ENCODE measurements at places on chromosomes 5 and 9. TPM values are rescaled to one million over a fixed set of nuclear protein-coding genes. Genes with fewer than 3 reads are reported as not detected.

DNA sequence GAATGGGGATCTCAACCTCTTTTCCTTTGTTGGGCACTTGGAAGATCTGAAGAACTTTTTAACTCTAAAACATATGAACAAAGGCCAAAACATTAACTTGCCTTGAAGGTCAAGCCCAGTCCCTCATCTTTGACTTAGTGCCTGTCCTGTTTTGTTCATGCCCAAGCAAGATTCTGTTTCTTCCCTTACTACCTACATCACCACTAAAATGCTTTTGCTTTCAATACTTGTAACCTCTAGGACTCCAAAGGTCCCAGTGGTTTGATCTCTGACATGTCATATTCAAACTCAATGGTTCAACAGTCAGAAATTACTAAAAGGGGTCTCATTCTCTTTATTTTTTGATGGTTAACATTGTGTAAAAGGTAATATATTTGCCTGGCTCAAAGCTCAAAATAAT is 24.0 kb downstream of the GLRX start:
- DNase-seq: no peak
- no peak overlapping the region for H3K4me3 ChIP-seq
- H3K36me3 ChIP-seq: no peaks in the 10 kb centered on the region
- H3K4me1 ChIP-seq: peaks cover 7% of the 10 kb centered on the region

DNA sequence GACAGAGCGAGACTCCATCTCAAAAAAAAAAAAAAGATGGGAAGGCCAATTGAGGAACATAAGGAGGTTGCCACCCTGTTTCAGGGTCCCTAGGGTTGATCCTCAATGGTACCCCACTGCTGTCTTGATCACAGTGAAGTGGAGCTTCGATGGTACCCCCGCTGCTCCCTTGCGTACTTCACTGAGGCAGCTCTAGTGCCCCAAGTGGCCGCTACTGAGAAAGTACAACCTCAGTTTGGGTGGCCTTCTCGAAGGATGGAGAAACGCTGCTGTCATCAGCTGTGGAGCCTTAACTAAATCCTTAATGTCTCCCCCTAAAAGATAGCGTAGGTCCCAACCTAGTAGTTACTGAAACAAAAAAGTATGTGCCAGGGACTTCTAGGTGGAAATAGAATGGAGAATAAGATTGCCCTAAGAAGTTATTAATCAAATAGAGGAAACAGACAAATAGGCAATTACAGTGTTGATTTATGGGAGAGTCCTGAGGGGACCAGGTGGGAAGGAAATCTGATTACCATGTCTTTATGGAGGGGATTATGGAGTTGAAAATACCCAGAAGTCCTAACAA is 6.3 kb downstream of the TESK1 start:
- H3K27ac ChIP-seq: no peak overlapping the region
- H3K4me3 ChIP-seq: no peak overlapping the region
- H3K36me3 ChIP-seq: peaks cover 28% of the 10 kb centered on the region

GRCh38 chr9:91298311-91298710 is 63.4 kb downstream of the AUH start:
- H3K27ac ChIP-seq: peak overlapping the region; percentile 71
- DNase-seq: peak; percentile 68
- peaks cover 24% of the 10 kb centered on the region for H3K36me3 ChIP-seq
- no peaks in the 10 kb centered on the region for H3K27me3 ChIP-seq
- H3K4me3 ChIP-seq: no peak overlapping the region

GRCh38 chr5:13624283-13625074 is 320.0 kb downstream of the DNAH5 start:
- H3K4me3 ChIP-seq: no peak overlapping the region
- H3K36me3 ChIP-seq: no peaks in the 10 kb centered on the region
- DNase-seq: no peak
- no peaks in the 10 kb centered on the region for H3K27me3 ChIP-seq
- no peaks in the 10 kb centered on the region for H3K4me1 ChIP-seq
- H3K27ac ChIP-seq: no peak overlapping the region

DNA sequence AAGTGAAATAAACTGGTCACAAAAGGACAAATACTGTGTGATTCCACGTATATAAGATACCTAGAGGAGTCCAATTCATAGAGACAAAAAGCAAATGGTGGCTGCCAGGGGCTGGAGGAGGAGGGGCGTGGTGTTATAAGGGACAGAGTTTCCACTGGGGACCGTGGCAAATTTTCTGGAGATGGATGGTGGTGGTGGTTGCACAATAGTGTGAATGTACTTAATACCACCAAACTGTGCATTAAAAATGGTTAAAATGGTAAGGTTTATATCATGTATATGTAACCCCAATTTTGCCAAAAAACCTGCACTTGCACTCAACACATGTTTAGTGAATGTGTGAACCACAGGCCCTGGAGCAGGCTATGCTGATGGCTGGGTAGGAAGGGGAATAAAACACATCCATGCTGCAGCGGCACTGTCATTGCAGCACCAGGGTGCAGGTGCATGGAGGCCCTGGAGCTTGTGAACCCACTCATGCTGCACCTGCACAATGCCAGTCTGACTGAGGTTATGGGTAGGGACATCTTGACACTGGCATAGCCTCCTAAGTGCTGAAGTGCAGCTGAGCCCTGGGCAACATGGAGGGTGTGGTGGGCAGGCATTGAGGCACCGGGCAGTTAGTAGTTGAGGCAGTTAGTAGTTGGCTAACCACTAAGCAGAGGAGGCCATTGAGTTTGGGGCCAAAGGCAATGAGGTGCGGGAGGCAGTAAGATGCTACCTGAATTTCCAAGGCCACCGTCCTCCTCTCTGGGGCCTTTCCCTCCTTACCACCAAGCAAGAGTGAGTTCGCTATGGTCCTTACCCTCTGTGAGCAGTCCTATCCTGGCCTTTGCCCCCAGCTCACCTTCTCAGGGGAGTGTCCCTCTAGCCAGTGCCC is 3.5 kb upstream of the PHF2 start:
- DNase-seq: no peak
- H3K27me3 ChIP-seq: no peaks in the 10 kb centered on the region
- H3K4me3 ChIP-seq: no peak overlapping the region
- H3K4me1 ChIP-seq: peaks cover 41% of the 10 kb centered on the region
- H3K27ac ChIP-seq: no peak overlapping the region

- no peak for DNase-seq
- no peaks in the 10 kb centered on the region for H3K36me3 ChIP-seq
- H3K4me3 ChIP-seq: no peak overlapping the region
Measured at GRCh38 chr5:32501071-32502002, 56.8 kb upstream of the ZFR start.

DNA sequence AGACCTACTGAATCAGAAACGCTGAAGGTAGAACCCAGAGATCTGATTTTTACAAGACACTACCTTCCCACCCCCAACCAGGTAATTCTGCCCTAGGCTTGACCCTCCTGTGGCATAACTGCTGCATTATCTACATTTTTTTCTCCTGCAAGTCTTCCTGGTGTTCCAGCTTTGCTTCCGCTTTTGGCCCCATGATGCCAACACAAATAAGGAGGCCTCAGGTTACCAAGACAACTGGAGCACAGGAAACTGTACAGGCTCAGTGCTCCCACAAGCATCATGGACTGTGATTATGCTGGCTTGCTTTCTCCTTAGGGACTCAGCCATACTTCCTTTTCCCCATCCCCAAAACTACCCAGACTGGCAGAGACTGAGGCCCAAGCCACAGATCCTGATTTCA is 6.6 kb upstream of the MSMP start:
- peaks cover 31% of the 10 kb centered on the region for H3K4me1 ChIP-seq
- DNase-seq: no peak
- H3K27me3 ChIP-seq: no peaks in the 10 kb centered on the region
- H3K36me3 ChIP-seq: no peaks in the 10 kb centered on the region

GRCh38 chr5:77937015-77937908 is 161.1 kb upstream of the TBCA start:
- H3K4me3 ChIP-seq: no peak overlapping the region
- peaks cover 32% of the 10 kb centered on the region for H3K4me1 ChIP-seq
- no peaks in the 10 kb centered on the region for H3K27me3 ChIP-seq
- H3K27ac ChIP-seq: peak overlapping the region; percentile 75
- no peaks in the 10 kb centered on the region for H3K36me3 ChIP-seq
- peak; percentile 38 for DNase-seq

GRCh38 chr9:3708751-3709150 is 182.9 kb upstream of the RFX3 start:
- no peak for DNase-seq
- H3K4me1 ChIP-seq: no peaks in the 10 kb centered on the region
- H3K27ac ChIP-seq: no peak overlapping the region
- no peaks in the 10 kb centered on the region for H3K36me3 ChIP-seq

- no peaks in the 10 kb centered on the region for H3K36me3 ChIP-seq
- no peaks in the 10 kb centered on the region for H3K4me1 ChIP-seq
- no peak overlapping the region for H3K4me3 ChIP-seq
- DNase-seq: no peak
- H3K27ac ChIP-seq: no peak overlapping the region
Measured at GRCh38 chr5:137035480-137035878, 463.6 kb downstream of the SPOCK1 start.

- H3K36me3 ChIP-seq: no peaks in the 10 kb centered on the region
- no peaks in the 10 kb centered on the region for H3K27me3 ChIP-seq
- DNase-seq: no peak
- H3K4me1 ChIP-seq: no peaks in the 10 kb centered on the region
- H3K27ac ChIP-seq: no peak overlapping the region
Measured at GRCh38 chr9:96331236-96331947, 29.4 kb upstream of the HSD17B3 start.

DNA sequence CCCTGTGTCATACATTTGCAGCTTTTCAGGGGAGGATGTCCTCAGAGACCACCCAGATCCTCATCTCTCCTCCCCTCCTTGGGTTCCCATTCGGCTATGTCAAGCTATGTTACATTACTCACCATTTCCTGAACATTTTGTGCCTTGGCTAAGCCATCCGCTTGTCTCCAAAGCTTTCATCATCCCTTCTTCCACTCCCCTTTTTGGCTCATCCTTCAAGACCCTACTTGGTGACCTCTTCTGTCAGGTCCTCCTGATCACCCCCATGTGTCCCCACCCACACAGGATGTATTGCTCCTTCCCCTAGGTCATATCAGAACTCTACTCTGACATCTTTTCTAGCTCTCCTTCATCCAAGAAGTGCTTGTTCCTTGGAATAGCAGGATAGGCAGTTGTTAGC is 81.8 kb downstream of the BOD1 start:
- no peaks in the 10 kb centered on the region for H3K4me1 ChIP-seq
- no peaks in the 10 kb centered on the region for H3K36me3 ChIP-seq
- DNase-seq: no peak

GRCh38 chr9:101268426-101268825 is 116.4 kb downstream of the BAAT start:
- H3K27me3 ChIP-seq: no peaks in the 10 kb centered on the region
- no peak for DNase-seq
- H3K4me3 ChIP-seq: no peak overlapping the region

DNA sequence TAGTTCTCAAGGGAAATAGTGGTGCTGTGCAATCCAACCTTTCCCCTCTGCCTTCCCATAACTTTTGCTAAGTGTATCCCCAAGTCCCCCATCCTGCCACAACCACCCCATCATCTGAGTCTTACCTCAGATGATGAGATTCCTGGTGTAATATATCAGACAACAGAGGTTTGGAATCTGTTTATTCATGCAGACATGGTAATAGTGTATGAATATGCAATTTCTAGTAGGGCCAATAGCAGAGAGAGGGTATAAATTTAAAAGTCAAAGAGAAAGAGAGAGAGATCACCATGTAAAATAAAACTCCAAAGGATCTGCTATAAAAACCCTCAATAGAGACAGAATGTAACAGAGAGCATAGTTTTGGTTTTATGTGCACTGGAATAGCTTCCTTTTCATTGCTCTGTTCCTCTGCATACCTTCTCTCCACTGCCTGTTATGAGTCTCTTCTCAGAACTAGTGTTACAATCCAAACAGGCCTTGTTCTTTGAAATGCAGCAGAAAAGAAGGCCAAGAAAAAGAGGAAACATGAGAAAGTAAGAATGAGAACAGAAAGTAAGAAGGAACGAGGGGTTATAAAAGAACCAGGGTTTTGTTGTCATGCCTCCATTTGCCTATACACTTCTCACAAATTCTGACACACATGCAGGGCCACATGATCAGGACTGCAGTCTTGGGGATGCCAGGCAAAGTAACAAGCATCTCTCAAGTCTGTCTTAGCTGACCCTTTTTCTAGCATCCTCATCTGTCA is 278.0 kb downstream of the CETN3 start:
- H3K27me3 ChIP-seq: no peaks in the 10 kb centered on the region
- no peaks in the 10 kb centered on the region for H3K36me3 ChIP-seq
- peak; percentile 2 for DNase-seq
- H3K4me1 ChIP-seq: no peaks in the 10 kb centered on the region

GRCh38 chr5:150653762-150654556 is 7.1 kb upstream of the MYOZ3 start:
- H3K4me3 ChIP-seq: no peak overlapping the region
- H3K36me3 ChIP-seq: no peaks in the 10 kb centered on the region
- H3K4me1 ChIP-seq: peaks cover 14% of the 10 kb centered on the region
- H3K27me3 ChIP-seq: peaks cover 4% of the 10 kb centered on the region
- H3K27ac ChIP-seq: no peak overlapping the region
- DNase-seq: no peak

- H3K4me3 ChIP-seq: no peak overlapping the region
- no peaks in the 10 kb centered on the region for H3K4me1 ChIP-seq
- no peaks in the 10 kb centered on the region for H3K36me3 ChIP-seq
- H3K27ac ChIP-seq: no peak overlapping the region
Measured at GRCh38 chr5:122067390-122067789, 10.7 kb downstream of the LOX start.

DNA sequence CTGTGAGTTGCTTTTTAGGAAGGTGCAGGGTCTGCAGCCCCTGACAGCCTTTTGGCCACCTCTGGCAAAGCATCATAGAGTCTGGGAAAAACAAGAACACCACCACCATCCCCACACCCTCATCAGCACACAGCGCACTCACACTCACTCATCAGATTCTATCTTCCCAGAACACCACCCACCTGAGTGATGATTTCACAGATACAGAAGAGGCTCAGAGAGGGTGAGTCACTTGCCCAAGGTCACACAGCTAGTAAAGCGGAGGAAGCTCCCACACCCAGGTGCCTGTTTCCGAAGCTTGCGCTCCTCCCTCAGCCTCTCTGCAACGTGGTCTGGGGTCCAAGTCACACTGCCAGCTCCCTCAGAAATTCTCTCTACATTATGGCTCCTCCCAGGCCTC is 41.8 kb upstream of the HRH2 start:
- H3K36me3 ChIP-seq: no peaks in the 10 kb centered on the region
- no peak overlapping the region for H3K4me3 ChIP-seq

The PPP3R2 gene
- polyA plus RNA-seq: not detected

The TRPM3 gene
- not detected for polyA plus RNA-seq

The CACNA1B gene
- not detected for polyA plus RNA-seq

The ABCA1 gene
- polyA plus RNA-seq: 2.7 TPM

The BTNL9 gene
- not detected for polyA plus RNA-seq

The ARID3C gene
- not detected for polyA plus RNA-seq

The TMEM252 gene
- polyA plus RNA-seq: not detected

The DCAF10 gene
- 14.7 TPM for polyA plus RNA-seq
